ENCODE measurements at places on chromosomes 7 and 10.

DNA sequence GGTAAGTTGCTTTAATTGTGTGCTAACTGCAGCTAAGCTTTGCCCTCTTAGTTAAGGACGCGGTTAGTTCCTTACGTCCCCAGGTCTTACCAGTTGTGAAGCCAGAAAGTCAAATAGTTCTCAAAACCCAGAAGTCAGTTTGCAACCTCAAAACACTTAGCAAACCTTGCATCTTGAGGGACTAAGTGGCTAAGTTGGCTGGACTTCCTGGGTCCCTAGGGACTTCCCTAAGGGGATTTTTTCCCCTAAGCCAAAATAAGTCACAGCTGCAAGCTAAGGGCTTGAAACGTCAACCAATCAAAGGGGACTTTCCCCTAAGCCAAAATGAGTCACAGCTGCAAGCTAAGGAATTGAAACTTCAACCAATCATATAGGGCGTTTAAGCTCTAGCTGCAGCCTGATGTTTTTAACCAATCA, 36.2 kb upstream of the HECW1 start:
- DNase-seq, result peak; percentile 55

DNA sequence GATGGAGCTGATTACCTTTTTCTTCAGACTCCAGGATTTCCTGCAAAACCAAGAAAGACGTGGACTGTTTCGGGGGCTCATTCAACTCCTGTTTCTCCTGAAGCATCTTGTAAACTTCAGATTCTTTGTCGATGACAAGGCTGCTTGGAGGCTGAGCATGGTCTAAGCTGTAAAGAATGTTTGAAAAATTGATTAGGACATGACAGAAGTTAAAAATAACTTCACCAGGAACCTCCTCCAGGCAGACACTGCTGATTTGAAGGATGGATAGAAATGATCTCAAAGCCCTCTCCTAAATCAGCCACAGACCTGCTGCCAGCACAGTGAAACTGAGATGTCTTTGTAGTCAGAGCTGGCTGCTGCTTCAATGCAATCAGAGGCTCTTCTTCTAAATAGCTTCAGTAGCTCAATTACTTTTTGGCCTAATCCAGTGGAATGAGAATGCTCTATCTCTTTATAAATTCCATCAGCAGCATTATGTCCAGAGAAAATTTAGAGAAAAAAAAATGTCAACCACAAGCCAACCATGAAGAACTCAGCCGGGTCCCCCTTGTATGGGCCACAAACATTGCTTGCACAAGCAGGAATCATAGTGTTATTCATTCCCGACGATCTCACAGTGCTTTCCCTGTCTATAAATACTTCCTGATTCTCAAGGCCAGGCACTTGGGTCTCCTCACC, 43.5 kb downstream of the PDLIM1 start:
- DNase-seq, result peak; percentile 95

- DNase-seq, result no peak
Observed at GRCh38 chr7:151168003-151168786, 701 bp upstream of the GBX1 start.

GRCh38 chr7:139058943-139059342, 23.1 kb upstream of the ZC3HAV1L start:
- peak; percentile 60 for DNase-seq

DNA sequence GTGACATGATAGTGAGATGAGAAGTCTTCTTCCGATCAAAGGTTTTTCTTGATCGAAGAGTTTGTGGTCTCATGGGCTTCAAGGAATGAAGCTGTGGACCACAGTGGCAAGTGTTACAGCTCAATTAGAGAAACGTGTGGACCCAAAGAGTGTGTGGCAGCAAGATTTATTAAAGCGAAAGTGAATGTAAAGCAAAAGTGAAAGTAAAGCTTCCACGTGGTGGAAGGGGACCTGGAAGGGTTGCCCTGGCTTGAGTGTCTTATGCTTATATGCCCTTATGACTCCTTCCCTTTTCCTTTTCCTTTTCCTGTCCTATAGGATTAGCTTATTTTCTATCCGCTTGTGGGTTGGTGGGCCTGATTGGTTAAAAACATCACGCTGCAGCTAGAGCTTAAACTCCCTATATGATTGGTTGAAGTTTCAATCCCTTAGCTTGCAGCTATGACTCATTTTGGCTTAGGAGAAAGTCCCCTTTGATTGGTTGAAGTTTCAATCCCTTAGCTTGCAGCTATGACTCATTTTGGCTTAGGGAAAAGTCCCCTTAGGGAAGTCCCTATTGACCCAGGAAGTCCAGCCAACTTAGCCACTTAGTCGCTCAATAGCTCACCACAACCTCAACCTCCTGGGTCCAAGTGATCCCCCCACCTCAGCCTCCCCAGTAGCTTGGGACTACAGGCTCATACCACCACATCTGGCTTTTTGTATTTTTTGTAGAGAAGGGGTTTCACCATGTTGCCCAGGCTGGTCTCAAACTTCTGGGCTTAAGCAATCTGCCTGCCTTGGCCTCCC, 34.7 kb downstream of the MRPS24 start:
- peak; percentile 31 for DNase-seq

DNA sequence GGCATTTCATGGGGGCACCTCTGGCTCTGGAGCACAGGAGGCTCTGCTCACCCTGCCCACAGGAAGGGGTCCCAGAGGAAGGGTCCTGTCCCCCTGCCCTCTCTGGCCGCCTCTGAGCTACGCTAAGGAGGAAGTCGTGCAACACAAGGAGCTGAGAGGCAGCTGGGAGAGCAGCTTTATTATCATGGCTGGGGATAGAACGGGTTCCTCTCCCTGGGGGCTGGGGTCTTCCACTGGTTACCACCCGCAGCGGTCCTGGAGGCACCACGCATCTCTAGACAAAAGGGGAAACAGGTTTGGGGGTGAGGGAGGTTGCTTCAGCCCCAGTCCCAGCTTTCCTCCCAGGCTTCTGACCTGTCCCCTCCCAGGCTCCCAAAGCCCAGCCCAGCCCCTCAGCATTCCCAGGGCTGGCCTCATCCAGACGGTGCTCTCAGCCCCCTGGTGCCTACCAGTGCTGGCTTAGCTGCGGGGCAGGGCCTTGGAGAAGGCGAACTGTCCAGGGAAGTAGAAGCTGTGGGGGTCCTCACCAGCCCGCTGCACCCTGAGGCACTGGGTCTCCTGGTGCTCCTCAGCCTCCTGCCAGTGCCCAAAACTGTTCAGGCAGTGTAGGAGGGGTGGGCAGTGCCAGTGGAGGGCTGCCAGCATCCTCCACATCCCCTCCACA, 3.1 kb downstream of the RARRES2 start:
- no peak for DNase-seq

DNA sequence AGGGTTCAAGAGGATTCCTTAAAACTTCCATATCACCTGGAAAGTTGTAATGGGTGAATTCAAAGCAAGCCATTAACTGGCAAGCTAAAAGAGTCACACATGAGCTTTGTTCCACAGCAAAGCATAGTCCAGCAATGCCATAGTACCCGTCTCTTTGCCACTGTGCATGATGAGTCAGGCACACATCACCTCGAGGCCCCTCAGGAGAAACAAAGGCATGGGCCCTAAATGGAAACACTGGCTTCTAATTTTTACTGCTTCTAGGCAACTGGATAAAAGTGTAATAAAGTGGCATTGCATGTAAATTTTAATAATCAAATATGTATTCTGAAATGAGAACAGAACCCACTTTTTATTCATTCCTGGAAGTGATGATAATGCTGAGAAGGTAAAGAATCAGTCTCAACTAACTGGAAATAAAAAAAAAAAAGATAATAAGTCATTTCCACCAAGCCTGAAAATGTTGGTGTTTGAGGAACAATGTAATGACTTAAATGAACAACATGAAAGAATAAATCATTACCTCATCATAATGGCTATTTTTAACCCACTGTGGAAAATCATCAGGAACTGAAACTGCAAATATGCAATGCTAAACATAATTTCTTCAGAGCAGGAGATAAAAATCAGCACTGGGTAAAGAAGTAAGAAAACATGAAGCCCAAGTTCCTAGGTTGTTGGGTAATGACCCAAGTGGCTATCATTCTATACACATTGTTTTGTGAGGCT, 104.9 kb downstream of the CDK6 start:
- peak; percentile 65 for DNase-seq

DNA sequence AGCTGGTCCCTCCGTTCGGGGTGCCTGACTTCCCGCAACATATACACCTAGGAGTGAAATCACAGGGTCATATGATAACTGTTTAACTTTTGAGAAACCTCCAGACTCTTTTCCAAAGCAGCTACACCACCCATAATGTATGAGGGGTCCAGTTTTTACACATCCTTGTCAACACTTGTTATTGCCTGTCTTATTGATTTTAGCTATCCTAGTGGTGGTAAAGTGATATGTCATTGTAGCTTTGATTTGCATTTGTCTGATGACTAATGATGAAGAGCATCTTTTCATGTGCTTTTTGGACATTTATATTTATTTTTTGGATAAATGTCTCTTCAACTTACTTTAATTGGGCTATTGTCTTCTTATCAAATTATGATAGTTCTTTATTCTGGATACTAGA, 29.0 kb downstream of the SND1 start:
- DNase-seq, result no peak

GRCh38 chr10:123942114-123942861, 50.7 kb upstream of the CPXM2 start:
- DNase-seq, result no peak

DNA sequence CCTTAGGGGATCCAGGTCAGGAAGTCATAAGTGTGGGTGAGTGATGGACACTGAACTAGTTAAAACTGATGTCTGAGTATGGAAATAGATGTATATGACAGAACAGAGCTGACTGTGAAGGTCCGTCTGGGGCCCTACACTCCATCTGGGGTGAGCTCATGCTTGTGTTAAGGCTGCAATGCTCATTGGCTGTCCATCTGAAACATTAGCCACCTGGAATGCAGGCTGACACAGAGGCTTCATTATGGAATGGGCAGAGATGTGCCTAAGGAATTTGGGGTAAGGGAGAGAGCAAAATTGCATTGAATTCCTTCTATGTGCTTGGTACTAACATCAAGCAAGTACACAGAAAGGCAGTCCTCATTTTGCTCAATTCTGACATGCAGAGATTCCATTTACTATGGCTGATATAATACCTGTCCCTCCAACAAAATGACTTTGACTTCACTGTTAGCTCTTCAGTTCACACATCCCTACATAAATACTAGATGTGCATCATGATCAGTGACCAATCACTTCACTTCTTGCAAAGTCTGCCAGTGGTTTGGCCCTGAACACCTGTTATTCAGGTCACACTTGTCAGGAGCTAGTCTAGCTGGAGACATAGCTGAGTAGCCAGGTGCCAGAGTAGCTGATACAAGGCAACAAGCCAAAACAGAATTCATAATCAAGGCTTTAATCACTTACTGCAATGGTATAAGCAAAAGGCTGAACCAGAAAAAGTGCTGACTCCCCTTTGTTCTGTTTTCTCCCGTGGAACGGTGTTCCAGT, 128.9 kb upstream of the VWC2 start:
- DNase-seq, result no peak

GRCh38 chr10:88500656-88501055, 82.5 kb downstream of the RNLS start:
- DNase-seq, result no peak

DNA sequence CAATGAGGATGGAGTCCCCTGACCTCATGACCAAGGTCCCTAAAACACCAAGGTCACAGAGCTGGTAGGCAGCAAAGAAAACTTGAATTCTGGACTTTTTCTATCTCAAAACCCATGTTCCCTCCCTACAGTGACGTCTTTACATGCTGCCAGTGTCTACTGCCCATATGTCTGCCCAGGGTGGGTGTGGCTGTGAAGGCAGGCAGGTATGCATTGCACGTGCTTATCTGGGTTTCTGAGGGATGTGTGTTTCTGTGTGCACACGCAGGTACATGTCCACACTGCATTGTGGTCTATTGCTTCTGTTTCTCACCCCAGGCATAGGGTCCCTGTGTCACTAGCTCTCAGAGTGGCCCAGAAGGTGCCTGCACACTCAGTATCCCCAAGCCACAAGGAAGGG, 13.5 kb downstream of the ATP6V1F start:
- no peak for DNase-seq

- DNase-seq, result no peak
Observed at GRCh38 chr7:30874656-30875302, 36.9 kb upstream of the AQP1 start.

- DNase-seq, result no peak
Observed at GRCh38 chr10:49356944-49357343, 38.9 kb downstream of the DRGX start.

GRCh38 chr10:24821986-24822385, 98.3 kb upstream of the ARHGAP21 start:
- DNase-seq, result peak; percentile 31

- DNase-seq, result no peak
Observed at GRCh38 chr10:119336599-119336998, 129.2 kb downstream of the GRK5 start.

DNA sequence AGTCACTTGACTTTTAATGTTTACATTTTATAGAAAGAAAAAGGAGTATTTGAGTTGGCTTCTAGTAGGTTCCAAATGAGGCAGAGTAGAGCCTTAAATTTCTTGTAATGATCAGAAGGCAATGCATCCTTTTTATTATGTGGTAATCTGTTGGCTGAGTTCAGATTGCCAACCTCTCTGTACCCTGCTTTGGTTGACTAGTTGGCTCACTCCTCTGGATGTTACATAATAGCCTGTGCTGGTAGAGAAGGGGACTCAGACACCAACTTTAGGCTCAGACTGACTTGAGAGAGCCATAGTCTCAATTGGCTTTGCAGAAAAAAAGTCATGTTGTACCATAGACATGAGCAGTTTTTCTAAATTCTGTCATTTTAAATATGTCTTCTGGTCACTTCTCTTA, 46.8 kb upstream of the GLCCI1 start:
- no peak for DNase-seq

DNA sequence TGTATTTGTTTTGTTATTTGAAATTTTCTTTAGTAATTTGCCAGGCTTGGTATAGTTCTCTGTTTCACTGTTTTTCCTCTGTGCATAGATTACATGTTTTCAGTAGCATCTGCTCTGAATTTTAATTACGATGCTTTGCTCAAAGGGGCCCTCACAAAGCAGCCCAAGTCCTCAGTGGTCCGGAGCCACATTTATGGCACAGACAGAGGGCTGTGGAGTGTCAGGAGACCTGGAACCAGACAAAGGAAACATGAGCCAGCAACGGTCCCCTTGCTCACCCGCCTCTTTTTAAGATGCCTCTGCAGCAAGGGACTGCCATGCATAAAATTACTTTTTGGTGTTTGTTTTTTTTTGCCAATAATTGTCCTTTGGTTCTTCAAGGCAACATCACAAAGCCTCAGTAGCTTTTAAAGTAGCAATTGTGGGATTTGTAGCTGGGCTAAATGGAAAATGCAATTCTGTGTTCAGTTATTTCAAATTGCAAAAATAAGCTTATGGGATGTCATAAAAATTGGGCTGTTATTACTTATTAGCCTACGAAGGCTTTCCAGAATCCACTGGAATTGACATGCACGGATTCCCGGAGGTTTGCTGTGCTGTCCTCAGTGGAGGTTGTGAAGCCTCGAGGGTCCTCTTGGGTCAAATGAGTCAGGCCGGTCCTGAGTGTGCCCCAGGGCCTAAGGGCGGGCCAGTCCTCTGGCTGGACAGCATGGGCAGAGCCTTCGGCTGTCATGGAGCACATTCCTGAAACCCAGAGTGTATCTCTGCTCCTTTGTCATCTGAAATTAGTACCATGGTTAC, 422.8 kb downstream of the GLRX3 start:
- DNase-seq, result no peak
